Occipital lobe (tissue), 3 donors: ENCODE measurements at places on chromosomes 3 and 15.

- DNase-seq: peak; percentile 86
These were observed 461.5 kb upstream of the PPP2R3A start for GRCh38 chr3:135503760-135504686.

DNA sequence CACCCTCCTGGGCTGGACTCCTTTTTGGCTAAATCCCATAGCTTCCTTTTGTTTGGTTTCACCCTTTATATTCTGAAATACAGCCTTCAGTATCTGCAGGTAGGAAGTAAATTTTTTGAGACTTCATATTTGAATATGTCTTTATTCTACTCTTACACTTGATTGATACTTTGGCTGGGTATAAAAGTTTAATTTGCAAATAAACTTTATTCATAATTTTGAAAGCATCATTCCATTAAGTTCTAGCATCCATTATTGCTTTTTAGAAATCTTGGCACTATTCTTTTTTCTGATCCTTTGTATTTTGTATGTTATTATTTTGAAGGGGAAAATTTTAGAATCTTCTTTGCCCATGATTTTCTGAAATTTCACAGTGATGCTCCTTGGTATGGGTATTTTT is 41.3 kb upstream of the FILIP1L start:
- DNase-seq: no peak

DNA sequence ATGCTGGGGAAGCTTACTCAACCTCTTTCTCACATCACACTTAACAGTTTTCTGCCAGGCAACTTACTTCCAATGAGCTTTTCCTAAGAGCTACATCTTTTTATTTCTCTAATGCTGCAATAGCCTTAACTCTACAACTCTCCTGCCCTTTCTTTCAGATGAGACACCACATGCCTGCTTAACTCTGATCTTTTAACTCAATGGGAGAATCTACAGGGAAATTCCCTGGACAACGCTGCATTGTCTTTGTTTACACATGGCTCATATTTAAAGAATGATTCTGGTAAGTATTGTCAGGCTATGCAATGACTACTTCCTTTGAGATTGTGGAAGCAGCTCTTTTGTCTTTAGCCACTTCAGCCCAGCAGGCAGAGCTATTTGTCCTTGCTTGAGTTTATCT is 353.1 kb upstream of the BCHE start:
- no peak for DNase-seq

DNA sequence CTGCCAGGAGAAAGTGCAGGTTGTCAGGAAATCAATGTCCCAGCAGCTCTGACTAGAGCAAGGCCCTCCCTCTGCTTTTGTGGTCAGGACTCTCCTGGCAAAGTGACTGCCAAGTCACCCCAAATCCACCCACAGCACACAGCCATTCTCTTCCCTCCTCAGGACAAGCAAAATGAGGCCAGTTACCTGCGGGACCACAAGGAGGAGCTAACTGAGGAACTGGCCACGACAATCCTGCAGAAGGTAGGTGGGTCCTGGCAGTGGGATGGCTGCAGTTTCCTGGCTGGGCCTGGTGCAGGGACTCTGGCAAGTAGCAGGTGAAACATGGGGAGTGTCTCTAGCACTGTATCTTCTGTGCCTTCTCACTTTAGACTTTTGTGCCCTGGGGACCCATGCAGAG is 142.5 kb upstream of the EIF1B start:
- DNase-seq: no peak

GRCh38 chr3:127853681-127854080 is 31.4 kb upstream of the MGLL start:
- no peak for DNase-seq

DNA sequence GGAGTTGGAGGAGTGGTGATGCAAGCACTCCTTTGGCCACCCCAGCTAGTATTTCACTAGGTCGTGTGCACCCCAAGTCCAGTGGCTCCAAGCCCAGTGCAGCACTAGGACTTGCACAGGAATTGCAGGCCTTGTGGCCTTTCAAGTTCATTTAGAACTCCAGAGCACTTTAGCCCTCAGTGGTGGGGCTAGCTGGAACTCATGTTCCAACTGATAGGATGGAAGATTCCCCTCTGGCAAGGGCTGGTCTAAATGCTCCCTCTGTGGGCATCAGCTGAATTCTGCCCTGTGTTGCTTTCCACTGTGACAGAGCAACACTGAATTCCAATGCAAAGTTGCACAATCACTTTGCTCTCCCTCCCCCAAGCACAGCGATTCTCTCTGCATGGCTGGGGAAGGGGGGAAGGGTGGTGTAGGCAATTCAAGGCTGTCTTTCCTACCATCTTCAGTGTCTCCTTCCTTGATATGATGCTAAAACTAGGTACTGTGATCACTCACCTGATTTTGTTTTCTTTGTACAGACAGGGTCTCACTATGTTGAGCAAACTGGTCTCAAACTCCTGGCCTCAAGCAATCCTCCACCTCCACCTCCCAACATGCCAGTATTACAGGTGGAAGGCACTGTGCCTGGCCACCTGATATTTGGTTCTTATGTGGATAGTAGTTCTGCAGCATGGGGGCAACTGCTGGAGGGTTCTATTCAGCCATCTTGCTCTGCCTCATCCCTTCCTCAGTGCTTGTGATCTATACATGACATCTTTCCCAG is 10.3 kb downstream of the USF3 start:
- DNase-seq: no peak

DNA sequence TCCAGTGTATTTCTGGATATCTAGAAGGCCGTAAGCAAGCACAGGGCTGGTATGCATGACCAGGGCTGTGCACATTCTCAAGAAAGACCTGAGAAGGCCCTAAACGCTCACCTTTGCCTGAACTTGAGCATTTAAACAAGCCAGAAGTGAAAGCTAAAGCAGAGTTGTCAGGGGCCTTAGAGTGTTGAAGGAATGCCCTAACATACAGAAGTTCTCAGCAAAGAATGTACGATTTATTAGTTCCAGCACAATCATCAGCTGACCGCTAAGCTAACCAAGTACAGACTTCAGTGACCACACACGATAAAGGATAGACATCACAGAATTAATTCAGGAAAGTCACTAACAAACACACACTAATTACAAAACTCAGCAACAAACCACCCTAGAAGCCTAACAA is 8.7 kb downstream of the HLTF start:
- DNase-seq: no peak

DNA sequence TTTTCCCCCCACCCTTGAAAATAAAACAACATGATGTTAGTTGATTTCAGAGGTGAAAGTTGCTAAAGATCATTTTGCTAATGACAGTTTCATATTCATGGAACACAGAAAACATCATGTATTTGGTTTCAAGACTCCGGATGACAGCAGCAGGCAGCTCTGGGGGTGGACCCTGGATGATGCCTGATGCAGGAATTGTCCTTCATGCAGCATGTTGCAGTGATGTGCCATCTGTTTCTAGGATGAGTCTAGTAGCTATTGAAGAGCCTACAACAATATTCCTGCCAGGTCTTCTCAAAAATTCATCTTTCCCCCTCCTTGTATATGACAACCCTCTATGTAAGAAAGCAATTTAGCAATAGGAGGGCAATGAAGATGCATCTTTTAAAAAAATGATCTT is 108.3 kb downstream of the SV2B start:
- no peak for DNase-seq

DNA sequence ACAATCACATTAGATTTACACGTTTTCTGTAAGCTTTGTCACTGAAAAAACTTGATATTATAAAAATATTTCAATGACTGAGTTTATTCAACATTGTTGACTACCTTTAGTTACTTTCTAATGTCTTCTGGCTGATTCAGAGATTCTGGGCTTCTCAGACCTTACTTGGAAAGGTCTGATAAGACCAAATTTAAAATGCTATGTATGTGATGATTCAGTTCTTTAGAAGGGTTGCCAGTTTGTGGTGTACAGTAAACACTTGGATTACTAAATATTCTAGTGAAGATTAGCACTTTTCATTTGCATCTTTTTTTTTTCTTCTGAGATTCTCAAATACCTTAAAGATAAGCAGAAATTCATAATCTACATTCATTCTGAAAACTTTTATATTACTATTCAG is 49.8 kb downstream of the SGO1 start:
- no peak for DNase-seq

DNA sequence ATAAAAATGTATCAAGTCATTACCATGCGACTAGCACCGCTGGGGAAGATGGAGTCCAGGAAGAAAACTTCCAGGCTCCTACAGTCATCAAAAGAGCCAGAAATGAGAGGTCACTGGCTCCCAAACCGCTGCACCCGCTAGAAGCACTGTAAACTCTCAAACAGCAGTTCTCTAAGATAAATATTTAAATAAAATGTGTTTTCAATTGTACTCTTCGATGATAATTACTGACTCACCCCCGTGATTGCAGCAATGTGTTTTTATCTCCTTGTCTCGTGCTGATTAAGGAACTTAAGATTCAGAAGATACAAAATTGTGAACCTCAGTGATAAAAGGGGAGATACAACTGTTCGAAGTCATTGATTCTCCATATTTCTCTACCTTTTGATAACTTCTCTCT is 45.8 kb upstream of the FOXP1 start:
- no peak for DNase-seq

- DNase-seq: no peak
These were observed 6.4 kb downstream of the WDR5B start for GRCh38 chr3:122409446-122409845.

GRCh38 chr3:12773710-12774086 is 14.6 kb upstream of the TMEM40 start:
- no peak for DNase-seq

DNA sequence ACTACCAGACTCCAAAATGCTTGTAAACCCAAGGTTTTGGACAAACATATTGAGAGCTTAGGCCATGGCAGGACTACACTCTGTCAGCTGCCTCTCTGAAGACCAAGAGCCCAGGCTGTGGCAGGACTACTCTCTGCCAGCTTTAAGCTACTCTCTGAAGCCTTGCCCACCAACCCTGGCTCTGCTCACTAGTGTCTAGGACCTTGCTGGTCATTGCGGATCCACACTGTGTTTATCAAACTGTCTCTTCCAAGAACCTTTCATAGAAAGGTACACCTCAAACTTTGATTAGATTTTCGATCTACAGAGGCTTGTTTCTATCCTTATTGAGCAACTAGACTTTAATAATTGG is 41.9 kb upstream of the MME start:
- DNase-seq: no peak

- no peak for DNase-seq
These were observed 144.6 kb upstream of the TMCO5A start for GRCh38 chr15:37789881-37790280.

GRCh38 chr3:117079997-117080396 is 370.4 kb downstream of the TUSC7 start:
- DNase-seq: no peak

- no peak for DNase-seq
These were observed 477.3 kb upstream of the ARRDC4 start for GRCh38 chr15:97483232-97483631.

DNA sequence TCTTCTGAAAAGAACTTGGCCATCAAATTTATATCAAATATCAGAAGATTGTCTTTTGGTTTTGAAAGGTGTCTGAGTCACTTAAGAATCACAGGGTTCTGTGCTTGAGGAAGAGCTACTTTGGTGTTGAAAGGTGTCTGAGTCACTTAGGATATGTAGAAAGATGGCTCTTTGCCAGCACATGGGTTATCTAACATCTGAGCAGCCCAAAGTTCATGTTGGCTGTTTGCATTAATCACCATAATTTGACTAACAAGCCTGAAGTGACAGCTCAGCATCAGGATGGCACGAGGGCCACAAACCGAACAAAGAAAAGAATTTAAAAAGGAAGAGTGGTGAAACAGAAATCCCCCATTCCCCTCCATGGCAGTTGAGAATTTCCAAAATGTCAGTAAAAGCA is 190.5 kb upstream of the CMC1 start:
- DNase-seq: no peak

DNA sequence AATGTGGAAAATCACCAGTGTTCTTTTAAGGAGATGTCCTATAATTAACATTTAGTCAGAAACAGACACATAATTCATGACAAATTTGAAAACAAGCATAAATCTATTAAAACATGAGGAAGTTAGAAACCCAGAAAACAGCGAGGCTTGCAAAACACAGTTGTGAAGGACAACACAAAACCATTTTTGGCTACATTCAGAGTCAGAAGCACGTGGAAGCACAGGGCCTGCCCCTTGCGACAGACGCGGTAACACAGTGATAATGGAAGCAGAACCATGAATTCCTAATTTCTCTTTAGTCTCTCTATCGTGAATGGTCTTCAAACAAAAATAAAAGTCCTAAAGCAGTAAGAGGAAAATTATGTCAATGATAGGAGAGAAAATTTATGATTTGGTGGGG is 12.2 kb downstream of the NCEH1 start:
- DNase-seq: no peak

- no peak for DNase-seq
These were observed 54.2 kb upstream of the TSEN2 start for GRCh38 chr3:12430086-12430485.

DNA sequence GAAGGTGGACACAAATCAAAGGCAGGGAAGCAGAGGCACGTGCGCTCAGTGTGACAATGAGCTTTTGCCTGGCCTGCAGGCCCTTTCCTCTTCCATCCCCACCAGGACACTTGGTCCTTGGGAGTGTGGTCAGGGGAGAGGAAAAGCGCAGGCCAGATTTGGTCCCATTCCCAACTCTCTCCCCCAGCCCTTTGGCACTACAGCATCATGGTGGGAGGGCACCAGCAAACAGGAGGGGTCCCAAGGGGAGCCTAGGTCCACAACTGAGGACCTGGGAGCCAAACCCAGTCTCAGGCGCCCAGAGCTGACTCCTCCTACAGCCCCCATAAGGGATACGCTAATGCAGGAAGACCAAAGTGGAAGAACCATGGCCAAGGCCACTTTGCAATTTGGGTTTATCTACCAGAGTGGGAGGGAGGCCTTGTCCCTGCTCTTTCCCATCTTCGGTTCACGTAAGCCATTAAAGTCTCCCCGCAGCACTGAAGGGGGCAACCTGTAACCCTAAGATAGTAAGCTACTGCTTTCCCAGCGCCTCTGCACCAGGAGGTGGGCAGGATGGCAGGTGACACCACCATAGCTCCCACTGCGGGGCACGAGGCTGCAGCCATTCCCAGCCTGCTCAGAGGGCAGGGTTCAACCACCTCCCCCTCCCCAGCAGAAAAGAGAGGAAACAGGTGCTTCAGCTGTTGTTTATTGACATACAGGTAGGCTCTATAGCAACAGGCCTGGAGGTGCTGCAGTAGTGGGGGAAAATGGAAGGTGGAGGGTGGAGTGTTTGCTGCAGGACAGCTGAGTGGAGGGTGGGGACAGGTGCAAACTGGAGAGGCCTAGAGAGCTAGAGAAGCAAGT is 993 bp upstream of the GRAMD2A start:
- no peak for DNase-seq

DNA sequence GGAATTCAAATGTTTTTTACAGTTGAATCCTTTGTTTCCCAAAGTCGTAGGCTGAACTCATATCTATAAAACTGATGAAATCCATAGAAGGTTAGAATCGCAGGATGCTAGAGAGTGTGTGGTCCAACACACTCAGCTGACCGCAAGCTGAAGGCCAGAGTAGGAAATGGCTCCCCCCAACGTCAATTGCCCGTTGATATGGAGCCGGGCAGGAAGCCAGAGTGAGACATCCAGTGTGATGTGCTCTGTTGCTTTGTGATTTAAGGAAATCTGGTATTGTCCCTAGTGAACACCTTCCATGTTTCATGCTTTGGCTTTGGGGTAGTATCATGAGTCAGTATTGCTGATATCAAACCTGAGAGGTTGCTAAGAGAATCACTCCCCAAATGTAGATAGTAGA is 5.8 kb upstream of the MEX3B start:
- DNase-seq: peak; percentile 2

GRCh38 chr3:132605374-132605792 is 8.3 kb downstream of the ACKR4 start:
- DNase-seq: no peak

GRCh38 chr15:62902821-62903220 is 139.7 kb upstream of the TPM1 start:
- DNase-seq: no peak

- no peak for DNase-seq
These were observed 279.1 kb upstream of the ICE2 start for GRCh38 chr15:60757831-60758570.
